ENCODE measurements at places on chromosomes 13 and 19.

DNA sequence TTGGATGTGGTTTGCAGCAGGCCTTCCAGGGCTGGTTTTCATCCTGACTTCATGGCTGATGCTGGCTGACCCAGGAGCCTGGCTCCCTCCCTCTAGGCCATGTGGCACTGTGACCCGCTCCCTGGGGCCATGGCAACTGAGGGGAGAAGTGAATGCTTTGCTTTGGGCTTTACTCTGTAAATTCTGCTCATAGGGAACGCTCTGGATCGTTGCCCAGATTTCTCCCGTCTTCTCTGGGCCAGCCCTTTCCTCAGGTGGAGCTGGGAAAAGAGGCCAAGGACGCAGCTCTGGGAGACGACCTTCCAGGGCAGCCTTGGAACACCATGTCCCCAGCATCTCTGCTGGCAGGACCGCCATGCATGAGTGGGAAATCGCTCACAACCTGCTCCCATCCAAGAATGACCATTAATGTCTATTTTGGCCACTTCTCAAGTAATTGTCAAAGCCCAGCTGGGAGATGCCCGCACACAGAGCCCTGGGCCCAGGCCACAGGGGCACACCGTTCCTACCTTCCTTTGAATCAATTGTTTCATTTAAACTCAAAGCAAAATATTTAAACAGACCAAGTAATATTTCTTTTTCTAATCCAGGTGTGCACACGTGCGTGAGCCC, 321.8 kb downstream of the TEX29 start:
- DNase-seq: no peak

- DNase-seq: no peak
Measured at GRCh38 chr19:32540621-32541020, 40.4 kb upstream of the PDCD5 start.

DNA sequence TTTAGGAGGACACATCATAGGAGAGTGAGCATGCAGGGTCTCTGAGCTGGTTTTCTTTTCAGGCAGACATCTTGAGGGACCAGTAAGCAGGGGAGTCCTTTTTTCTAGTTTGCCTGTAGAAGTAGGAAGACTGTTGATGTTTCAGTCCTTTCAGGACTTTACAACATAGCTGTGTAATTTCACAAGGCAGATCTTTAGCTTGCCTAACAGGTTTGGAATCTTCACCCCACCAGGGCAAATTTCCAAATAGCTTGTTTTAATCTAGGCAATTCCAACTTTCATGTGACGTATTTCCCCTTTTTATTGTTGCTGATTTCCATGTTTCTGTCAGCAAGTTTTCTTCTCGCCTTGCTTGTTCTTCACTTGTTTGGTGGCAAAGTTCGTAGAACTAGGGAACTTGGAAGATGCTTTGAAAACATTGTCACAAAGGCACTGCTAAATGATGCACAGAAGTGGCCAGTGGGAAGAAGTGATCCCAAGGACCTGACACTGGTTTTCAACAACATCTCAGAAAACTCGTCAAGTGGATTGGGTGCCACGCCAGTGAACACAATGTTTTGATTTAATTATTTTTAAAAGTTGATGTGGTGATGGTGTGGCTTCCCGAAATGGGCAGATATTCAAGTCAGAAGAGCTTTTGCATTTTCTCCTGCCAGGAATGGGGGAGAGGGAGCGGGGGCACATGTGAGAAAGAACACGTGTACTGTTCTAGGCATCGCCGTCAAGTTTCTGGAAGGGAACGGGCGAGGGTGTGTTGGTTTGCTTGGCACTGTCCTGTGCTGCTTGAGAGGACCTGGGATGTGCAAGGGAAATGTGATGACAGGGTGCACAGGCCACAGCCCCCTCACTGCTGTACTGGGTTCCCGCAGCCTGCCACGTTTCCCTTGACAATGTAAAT, 418.6 kb downstream of the OXGR1 start:
- no peak for DNase-seq

- no peak for DNase-seq
Measured at GRCh38 chr19:51096473-51097165, 11.6 kb downstream of the CTU1 start.

GRCh38 chr13:75153834-75154233, 328.1 kb downstream of the TBC1D4 start:
- DNase-seq: no peak

DNA sequence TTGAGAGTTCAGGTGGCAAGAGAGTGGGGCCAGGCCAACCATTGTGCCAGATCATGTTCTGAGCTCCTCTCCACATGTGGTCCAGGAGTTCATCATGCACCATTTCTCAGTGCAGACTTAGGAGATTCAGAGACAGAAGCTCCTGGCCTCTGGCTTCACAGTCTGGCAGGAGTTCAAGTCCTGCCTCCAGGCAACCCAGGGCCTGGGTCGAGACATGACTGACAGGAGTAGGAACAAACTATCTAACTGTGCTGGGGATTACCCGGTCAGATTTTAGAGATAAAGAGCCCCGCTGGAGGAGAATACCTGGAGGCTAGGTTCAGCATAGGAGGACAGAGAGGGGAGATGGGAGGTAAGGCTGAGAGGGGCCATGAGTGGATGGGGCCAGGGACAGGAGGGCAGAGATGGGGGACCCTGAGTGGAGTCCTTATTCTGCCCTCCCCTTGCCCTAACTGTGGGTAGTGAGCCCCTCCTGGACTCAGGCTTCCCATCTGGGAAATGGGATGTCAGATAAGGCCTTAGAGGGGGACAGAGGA, 906 bp upstream of the CYP4F11 start:
- DNase-seq: no peak

GRCh38 chr13:49371943-49372613, 71.8 kb downstream of the CAB39L start:
- no peak for DNase-seq

- no peak for DNase-seq
Measured at GRCh38 chr19:23098988-23099387, 17.8 kb upstream of the ZNF730 start.

GRCh38 chr13:97322740-97323342, 100.7 kb downstream of the MBNL2 start:
- DNase-seq: no peak

DNA sequence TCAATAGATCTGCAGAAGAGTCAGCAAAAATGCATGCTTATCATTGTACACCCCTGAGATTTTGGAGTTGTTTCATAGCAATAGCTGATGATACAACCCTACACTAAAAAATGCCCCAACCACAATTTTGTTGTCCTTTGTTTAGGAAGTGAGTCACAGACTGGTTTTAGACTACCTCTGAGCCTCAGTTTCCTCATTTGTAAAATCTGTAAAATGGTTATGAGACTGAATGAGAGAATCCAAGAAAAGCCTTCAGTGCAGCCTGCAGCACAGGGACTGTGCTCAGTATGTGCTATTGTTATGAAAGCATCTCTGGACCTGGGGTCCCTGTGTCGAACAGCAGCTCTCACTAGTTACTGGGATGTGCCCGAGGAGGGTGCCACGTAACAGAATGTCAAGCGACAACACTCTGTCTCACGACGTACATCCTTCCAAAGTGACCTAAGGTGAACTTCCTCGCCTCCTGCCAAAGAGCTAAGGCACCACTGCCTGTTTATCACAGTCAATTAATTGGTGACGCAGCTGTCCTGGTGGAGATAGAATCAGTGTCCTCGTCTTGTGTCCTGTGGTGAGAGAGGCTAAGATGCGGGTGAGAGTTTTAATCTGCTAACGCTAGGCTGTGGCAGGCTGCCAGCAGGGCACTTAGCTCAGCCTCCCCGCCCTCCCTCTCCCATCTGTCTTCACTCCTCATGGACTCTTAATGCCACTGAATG, 18.1 kb downstream of the DHRS12 start:
- DNase-seq: no peak

DNA sequence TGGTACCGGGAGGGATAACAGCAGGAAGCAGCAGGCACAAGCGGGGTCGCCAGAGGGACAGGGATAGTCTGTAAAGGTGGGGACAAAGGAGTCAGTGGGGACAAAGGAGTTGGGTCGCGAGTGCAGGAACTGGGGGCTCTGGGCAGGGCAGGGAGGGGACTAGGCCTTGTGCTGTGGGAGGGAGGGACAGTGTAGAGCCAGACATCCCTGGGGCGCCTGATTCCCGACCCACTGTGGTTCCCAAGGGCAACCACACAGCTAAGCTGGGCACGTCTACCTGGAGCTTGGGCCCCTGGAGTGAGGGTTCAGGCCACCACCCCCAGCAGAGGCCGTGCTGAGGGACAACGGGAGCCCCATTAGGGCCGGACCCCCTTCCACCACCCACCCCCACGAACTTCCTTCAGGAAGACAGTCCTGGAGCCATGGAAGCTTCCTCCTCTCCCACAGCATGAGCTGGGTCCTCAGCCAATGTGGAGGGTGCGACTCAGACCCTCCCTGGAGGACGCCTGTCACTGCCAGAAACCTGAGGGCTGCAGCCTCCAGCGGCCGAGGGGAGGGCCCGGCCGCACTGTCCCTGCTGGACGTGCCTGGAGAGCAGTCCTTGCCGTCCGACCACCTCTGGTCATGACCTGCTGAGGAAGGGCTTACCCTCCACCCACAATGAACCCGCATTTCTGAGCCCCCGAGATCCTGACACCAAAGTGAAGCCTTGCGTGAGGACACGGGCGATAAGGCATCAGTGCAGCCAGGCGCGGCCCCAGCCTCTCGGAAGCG, 77.9 kb downstream of the SPACA7 start:
- no peak for DNase-seq

DNA sequence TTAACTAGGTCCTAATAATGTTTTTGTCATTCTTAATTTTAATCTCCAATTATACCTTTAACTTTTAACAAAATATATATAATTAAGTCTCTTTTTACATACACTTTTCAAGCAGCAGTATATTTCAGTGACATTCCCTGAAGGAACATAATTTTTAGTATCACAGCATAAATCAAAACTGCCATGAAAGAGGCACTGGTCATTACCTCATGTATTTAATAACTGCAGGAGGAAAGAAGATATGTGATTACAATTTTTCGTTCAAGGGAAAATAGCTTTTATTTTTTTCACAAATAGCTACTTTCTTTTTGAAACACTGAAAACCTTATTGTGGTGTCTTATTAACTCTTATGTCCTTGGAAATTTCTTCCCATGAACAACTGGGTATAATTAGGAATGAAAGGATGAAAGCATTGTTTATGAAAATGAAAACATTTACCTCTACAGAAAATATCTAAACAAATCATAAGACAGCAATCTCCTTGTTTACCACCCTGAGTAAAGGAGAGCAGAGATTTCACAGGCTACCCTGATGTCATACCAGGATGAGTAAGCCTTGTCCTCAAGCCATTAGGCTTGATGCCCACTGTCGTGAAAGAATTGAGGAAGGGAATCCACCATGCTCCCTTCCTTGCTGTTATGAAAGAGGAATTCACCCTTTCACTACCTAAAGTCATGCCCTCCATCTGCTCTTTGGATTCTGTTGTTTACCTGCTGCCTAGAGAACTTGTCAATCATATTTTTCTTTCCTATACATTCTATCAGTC, 877.2 kb upstream of the PCDH20 start:
- DNase-seq: no peak
